ENCODE measurements at places on chromosomes 3 and 15.

GRCh38 chr3:53337167-53337940 lies 10.0 kb downstream of the DCP1A start:
- DNase-seq = no peak

DNA sequence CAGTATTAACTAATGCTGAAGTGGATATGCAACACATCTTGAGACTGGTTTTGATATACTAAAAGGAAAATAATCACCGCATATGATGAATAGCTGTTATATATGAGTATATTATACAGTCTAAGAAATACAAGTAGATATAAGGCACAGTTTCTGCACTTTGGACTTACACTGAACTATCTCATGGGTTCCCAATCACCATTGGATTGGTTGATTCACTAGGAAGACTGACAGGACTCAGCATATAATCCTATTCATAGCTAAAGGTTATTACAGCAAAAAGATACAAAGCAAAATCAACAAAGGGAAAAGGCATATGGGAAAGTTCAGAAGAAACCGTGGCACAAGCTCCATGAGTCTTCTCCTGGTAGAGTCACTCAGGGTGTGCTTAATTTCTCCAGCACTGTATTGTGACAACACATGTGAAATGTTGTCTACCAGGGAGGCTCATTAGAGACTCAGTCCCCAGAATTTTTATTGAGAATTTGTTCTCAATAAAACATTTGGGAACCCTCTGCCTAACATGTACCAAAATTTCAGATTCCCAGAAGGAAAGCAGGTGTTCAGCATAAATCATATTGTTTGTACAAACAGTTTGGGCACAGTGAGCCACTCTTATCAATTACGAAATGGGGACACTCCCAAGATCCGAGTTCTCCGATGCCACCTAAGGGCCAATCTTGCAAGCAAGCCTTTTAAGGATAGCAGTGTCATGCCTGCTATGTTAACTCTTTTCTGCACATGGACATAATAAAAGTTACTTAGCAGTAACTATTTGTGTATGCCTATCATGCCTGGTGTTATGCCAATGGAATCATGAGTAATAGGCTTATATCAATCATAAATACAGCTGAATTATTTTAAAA lies 26.8 kb downstream of the CMC1 start:
- no peak for DNase-seq

DNA sequence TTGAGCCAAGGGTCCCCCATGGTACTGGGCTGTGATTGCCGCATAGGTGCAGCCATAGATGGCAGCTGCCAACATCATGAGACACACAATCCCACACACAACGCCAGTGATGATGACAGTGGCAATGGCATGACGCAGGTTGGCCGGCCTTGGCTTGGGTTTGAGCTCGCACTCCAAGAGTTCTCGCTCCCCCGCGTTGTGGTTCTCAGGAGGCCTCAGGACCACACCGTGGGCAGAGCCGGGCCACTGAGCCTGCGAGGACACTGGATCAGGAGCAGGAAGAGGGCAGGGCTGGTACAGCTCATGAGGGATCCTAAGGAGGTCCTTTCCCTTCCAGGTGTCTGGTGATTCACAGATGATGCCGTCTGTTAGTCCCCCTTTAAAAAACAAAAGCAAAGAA lies 9.3 kb downstream of the LRTM1 start:
- DNase-seq = no peak

- no peak for DNase-seq
Observed at GRCh38 chr3:171056528-171056927, 30.0 kb upstream of the SLC2A2 start.

DNA sequence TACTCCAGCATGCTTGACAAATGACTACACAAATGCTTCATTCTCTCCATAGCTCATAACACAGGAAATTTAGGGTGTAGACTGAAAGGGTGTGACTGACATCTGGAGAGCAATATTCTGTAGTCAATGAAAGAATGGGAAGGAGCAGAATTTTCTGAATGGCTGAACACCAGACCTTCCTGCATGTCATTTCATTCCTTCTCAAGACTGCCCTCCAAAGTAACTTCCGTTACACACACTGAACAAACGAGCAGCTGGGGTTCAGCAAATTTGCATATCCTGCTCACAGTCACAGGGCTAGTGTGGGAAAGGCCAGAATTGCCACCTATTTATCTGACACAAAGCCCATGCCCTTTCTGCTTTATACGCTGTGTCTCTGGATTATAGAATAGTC lies 325.0 kb upstream of the CFAP20DC start:
- no peak for DNase-seq

GRCh38 chr3:30496066-30496966 lies 110.1 kb upstream of the TGFBR2 start:
- DNase-seq = no peak

GRCh38 chr3:169558371-169558770 lies 105.1 kb downstream of the MECOM start:
- DNase-seq = no peak

DNA sequence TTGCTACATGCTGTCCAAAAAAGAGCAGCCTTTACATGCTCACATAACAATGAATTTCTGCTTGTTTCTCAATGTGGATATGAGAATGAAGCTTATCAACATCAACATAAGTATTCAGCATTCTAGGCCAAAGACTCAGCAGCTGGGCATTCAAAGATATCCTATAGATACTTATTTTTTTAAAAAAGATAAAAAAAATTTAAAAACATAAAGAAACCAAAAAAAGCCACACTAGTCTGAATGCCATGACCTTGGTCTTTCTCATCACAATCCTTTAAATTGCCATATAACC lies 182.0 kb downstream of the TNIK start:
- DNase-seq = no peak

- no peak for DNase-seq
Observed at GRCh38 chr3:100782906-100783305, 73.6 kb downstream of the TFG start.

GRCh38 chr3:47006145-47006651 lies 26.7 kb downstream of the NBEAL2 start:
- no peak for DNase-seq

DNA sequence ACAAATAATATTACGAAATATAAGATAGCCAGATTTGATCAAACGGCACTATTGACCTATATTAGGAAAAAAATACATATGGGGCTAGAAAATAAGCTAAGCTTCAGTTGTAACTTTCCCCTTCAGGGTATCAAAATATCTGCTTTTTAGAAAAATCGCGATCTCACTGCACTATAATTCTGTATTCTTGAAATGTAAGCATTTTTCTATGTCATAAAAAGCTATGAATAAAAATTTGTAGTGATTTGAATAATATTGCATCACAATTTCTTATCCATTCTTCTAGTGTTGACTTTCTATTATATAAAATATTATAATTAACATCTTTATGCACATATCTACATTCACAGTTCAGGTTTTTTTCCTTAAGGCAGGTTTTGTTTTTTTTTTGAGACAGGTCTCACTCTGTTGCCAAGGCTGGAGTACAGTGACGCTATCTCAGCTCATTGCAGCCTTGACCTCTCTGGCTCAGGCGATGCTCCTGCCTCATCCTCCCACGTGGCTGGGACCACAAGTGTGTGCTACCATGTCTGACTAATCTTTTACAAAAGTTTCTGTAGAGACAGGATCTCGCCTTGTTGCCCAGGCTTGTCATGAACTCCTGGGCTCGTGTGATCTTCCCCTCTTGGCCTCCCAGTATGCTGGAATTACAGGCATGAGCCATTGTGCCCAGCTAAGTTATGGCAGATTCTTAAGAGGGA lies 21.6 kb downstream of the EMC4 start:
- no peak for DNase-seq

DNA sequence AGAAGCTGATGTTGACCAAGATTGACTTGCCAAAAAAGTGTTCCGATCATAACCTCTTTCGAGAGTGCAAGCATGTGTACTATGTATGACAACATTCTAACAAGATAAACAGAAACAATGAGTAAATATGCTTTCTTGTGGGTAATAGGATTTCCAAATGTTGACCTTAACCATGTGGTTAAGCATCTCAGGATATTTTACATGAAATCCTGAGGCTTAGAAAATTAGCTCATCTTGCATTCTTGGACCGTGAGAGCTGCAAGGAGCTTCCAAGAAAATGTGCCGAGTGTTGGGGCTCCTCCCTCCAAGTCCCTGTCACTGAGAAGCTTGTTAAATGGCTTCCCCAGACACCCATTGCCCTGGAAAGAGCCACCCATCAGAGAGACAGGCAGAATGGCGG lies 50.1 kb downstream of the C3orf20 start:
- no peak for DNase-seq

DNA sequence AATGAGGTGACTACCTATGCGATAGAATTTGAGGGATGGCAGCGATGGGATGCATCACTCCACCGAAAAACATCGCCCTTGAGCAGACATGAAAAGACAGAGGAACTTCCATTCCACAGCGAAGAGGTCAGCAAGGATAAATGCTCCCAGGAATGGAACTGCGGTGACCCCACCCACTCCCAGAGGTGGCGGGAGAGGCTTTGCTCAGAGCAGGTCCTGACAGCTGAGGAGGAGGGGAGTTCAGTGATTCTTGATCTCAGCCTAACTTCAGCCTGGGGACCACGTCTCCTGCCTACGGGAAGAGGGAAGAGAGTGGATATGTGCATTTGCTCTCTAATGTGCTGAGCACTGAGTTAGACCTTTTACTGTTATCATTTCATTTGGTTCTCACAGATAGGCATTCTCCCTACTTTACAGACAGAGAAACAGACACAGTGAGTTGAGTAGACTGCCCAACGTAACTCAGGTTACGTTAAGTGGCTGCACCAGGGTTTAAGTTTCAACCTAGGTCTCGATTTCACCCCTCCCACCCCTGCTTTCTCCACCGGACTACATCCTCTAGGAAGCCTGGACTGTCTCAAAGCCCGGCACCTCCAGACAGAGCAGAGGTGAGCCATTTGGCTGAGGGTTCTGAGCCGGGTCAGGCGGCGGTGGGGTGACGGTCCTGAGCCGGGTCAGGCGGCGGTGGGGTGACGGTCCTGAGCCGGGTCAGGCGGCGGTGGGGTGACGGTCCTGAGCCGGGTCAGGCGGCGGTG lies 170.0 kb downstream of the RAB11A start:
- DNase-seq = no peak

DNA sequence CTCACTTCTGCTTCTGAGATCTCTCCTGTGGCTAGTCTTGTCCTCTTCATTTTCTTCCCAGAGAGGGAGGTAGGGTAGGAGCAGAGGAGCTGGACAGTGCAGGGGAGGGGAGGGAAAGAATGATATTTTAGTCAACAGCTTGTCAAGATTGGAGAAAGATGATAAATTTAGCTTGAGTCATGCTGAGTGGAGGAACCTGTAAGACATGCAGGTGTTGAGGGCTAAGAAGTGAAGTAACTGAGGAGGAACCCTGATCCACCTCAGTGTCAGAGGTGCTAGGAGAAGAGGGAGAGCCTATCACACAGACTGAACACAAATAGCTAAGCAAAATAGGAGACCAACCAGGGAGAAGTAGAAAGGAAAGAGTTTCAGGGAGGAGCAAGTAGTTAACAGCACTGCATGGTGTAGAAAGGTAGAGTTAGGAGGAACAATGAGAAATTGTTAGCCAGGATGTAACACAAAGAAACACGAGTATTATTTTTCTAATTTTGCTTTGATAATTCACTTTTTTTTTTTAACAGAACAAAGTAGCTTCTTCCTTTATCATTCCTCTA lies 108.2 kb upstream of the CHRM5 start:
- no peak for DNase-seq

DNA sequence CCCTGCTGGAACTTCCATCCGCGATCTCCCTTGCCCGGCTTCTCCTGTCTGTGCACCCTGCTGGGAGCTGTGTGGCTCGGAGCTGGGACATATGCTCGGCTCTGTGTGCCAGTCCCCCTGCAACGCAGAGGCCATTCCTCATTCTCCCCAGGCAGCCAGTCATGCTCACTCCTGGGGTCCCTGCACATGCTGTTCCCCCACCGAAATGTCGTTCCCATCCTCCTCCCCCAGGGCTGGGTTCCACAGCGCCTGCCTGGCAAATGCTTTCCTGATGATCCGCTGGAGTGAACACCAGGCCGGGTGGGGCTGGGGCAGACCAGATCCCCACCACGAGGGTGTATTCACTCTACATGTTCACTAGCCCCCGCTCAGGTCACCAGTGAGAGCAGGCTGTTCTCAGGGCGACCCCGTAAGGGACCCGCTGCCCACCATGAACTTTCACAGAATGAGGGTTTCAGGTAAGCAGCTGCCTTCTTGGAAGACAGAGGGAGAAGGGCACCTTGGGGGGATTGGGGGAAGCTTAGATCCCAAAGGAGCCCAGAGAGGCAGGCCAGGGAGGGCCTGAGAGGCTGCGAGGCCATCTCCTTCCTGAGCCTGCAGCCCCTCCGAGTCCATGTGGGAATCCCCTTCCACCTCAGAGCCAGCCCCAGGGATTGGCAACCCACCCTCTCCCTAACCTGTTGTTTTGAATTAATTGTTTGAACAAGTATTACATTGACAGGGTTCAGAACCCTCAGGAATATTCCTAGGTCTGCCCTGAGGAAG lies 88.7 kb upstream of the IQSEC1 start:
- DNase-seq = no peak

DNA sequence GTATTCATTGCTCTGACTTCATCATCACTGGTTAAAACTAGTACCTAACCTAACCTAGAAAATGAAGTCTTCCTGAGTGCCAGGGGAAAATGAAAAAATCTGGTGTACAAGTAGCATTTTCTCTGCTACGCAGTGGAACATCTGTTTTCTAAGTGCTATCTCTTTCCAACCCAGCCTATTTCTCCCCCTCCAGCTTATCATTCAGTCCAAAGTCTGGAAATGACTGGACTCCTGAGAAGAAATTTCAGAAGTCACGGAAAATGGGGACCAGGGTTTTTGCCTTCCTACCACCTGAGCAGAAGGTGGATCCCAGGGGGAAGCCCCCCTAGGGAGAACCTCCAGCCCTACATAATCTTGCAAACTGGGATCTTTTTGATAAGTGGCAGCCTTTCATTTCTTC lies 9.6 kb upstream of the GLCE start:
- no peak for DNase-seq

GRCh38 chr15:90864507-90864906 lies 3.9 kb upstream of the FURIN start:
- DNase-seq = no peak

- DNase-seq = no peak
Observed at GRCh38 chr3:20185331-20185678, 701 bp downstream of the SGO1 start.

DNA sequence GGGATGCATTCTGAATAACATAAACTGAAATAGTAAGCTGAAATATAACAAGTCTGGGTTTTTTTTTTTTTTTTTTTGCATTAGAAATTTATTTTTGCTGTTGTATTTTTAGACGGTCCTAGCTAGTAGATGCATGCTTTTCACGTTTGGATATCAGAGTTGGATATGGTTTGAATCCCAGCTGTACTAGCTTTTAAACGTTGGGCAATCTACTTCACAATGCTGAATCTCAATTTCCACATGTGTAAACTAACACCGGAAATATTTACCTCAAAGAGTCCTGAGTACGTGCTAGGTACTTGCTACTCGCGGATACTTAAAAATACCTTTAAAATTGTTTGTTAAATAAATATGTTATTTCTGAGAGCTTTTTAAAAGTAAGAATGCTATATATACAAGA lies 139.8 kb downstream of the BBX start:
- DNase-seq = no peak

DNA sequence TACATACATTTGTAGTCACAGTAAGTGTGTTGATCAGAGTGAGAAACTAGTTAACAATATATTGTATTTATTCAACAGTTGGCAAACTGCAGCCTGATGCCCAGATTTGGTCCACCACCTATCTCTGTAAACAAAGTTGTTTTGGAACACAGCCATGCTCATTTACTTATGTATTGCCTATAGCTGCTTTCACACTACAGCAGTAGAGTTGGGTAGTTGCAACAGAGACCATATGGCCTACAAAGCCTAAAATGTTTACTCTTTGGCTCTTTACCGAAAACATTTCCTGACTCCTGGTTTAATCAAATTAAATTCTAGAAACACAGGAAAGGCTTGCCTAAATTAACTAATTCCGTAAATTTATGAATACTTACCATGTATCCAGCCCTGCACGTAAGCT lies 39.4 kb downstream of the CMC1 start:
- no peak for DNase-seq

Data from DMS79 (cell line).